Posterior vena cava (tissue), 2 donors: ENCODE measurements at places on chromosomes 3 and 15. TPM values are rescaled to one million over a fixed set of nuclear protein-coding genes. Genes with fewer than 3 reads are reported as not detected.
A peak's percentile ranks its signal among the peaks of the same experiment; 100 is the strongest.

Gene MRPL46
- 16.2 TPM for total RNA-seq

Gene ZNF660
- 6.2 TPM for total RNA-seq

DNA sequence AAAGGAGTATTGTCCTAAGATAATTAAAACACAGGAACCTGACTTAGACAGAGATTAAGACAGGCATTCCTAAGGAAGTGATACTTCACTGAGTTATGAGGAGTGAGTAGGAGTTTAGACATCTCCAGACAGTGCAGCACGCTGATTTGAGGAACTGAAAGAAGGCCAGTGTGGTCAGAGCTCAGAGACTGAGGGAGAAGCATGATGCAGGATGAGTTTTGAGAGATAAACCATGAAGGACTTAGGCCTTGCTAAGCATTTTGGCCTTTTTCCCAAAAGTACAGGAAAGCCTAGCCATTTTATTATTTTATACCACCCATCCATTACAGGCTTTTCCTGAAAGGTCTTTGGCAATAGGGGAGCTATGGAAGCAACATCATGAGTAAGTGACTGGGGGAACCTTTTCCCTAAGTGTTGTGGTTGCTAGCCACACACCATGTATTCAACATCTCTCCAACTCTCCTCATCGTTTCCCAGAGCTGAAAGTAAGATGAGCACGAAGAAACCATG is 375.6 kb upstream of the TPRG1 start:
- no peak for DNase-seq

Gene POLQ
- total RNA-seq: 0.48 TPM

DNA sequence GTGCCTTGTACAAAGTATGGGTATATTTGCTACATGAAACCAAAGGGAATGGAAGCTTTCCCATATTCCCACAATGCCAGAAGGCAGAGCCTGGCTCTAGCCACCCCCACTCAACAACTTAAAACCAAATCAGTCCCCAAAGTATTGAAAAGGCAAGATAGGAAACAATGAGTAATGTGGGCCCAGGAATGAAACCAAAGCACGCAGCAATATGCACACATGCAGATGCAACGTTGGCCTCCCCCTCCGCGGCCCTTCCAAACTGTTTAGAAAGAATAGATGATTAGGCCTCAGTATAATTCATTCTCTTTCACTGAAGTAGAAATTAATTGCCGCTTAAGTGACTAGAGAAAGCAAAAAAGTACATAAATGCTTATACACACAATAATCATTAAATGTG is 59.1 kb downstream of the THRB start:
- no peak for DNase-seq

Gene GP9
- total RNA-seq: 0.48 TPM

Gene NTRK3
- total RNA-seq: 34.3 TPM

- DNase-seq: peak; percentile 90
Observed at GRCh38 chr3:32391643-32392535, at the start of gene CMTM7. Gene CMTM7 (plus strand): TSS chr3:32391853. CDS start chr3:32391907, 54 bp downstream.

- no peak for DNase-seq
Observed at GRCh38 chr3:62378311-62378789, 5.0 kb upstream of the FEZF2 start.

Gene OCA2
- total RNA-seq: 1.4 TPM

GRCh38 chr15:63052961-63053698 is 10.6 kb downstream of the TPM1 start:
- DNase-seq: no peak

GRCh38 chr3:169811631-169812331 is 889 bp upstream of the LRRIQ4 start:
- DNase-seq: no peak

Gene ATP1B3
- total RNA-seq: 119 TPM

DNA sequence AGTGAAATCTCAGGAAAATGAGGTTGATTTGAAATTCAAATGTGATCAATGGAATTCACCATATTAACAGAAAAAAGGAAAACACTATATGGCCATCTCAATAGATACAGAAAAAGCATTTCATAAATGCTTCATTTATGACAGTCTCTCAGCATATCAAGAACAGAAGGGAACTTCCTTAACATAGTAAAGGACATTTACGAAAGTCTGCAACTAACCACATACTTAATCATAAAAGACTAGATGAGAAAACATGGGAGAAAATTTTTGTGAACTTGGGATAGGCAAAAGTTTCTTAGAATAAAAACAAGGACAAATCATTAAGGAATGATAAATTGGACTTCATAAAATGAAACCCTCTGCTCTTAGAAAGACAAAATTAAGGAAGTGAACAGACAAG is 24.7 kb upstream of the TIPARP start:
- DNase-seq: no peak

DNA sequence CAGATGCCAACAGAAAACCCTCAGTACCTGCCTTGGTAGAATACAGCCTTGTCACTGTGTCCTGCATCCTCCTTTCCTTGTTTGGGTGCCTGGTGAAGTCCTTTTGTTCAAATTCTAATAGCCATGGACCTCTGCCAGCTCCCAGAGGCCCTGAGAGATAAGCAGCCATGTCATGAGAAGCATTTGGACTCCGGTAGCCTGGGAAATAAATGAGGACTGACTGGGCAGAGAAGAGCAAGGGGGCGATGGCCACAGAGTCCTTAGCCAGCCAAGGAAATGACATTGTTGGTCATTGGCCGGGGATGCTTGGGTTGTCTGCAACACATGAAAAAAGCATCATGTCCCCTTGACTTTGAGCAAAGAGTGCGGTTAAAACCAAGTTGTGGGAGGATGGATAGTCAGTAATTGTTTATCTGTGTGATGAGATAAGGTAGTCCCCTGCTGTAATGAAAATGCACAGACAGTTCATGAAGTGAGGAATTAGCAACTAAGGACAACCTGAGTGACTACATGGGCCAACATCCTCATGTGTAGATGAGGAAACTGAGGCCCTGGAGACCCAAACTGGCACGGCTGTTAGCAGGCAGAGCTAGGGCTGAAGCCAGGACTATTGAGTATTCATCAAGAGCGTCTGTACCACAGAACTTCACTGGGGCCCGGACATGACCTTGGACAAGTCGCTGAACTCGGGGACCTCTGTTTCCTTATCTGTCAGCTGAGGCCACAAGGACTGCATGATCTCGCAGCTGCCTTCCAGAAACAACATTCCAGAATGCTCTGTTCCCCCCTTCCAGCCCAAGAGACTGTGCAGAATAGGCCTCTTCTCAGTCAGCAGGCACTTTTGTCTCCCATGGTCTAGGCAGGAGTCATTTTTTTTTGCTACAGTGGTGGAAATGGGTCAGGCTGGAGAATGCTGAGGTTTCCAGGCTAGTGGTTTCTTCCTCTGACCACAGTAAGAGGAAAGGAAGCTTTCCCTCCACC is 90.5 kb upstream of the CTDSPL start:
- no peak for DNase-seq

Gene TICRR
- 0.09 TPM for total RNA-seq

DNA sequence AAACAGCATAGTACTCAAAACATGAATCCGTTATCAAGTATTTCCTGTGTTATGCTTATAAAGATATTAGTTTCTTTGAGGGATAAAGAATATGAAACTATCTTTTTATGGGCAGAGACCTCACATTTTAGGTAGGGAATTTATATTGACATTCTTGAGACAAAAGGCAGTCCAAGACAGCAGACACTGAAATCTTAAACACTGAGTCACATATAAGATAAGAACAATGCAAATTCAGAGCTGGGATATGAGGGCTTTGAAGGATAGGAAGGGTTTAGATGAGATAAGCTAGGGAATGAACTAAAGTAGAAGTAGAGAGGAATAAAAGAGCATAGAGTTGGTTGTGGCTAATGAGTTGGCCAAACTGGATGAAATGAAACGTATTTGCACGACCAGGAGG is 58.4 kb downstream of the ASTE1 start:
- no peak for DNase-seq

- no peak for DNase-seq
Observed at GRCh38 chr3:129343643-129344360, 65.1 kb downstream of the HMCES start.

GRCh38 chr3:116005404-116005803 is 382.1 kb downstream of the GAP43 start:
- DNase-seq: peak; percentile 82

Gene CPNE9
- total RNA-seq: not detected

Gene DUT
- total RNA-seq: 63.7 TPM

Gene FAM98B
- 33.4 TPM for total RNA-seq

GRCh38 chr15:71658827-71659729 is 151.3 kb upstream of the NR2E3 start:
- no peak for DNase-seq

DNA sequence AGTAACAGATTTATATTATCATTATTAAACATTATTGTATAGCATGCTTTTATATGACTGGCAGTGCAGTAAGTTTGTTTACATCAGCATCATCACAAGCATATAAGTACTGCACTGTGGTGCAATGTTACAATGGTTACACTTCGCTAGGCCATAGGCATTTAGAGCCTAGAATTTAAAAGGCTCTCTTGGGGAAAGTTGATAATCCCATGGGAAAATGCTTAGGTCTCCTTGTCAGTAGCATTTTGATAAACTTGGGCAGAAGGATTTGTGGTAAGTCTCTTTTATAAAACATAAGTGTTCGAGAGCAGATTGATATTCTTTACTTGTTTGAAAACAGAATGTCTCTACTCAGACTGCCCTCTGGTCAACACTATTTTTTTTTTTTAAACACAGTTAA is 7.5 kb downstream of the DTWD1 start:
- DNase-seq: no peak

Gene ACTR8
- 22.0 TPM for total RNA-seq

DNA sequence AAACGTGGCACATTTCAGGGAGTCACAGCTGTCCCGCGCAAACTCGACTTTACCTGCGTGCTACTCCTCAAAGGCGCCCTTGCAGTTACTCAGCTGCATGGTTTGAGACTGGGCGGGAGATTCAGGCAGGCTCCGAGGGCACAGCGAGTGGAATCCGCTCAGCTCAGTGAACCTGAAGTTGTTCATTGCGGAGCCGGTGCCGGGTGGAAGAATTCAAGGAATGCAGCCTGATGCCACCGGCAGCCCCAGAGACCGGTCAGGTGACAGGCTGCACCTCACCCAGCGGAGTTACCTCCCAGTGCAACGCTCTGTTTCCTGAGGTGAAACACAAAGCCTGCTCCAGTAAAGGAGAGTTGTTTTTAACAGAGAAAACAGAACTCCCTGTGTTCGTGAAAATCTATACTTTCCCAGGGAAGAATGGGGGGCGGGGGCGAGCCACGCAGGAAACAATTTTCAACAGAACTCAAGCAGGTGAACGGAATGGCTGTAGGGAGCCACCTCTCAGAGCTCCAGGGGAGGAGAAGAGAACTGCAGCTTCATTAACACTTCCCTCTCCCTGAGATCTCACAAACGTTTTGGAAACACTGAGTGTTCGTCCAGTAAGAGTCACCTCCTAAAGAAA is 3.8 kb downstream of the VEPH1 start:
- DNase-seq: no peak

GRCh38 chr3:62607287-62608029 is 234.1 kb upstream of the FEZF2 start:
- no peak for DNase-seq

Gene TMEM40
- total RNA-seq: not detected
